Stimulated activated CD4-positive, alpha-beta T cell treated with anti-CD3 and anti-CD28 coated beads, Interleukin-4, amount 100 ng/mL, for 4 hours (primary cell): ENCODE measurements at places on chromosomes 1 and 21.

- no peak for DNase-seq
These were observed 14.9 kb downstream of the SH2D1B start for GRCh38 chr1:162397039-162397448.

DNA sequence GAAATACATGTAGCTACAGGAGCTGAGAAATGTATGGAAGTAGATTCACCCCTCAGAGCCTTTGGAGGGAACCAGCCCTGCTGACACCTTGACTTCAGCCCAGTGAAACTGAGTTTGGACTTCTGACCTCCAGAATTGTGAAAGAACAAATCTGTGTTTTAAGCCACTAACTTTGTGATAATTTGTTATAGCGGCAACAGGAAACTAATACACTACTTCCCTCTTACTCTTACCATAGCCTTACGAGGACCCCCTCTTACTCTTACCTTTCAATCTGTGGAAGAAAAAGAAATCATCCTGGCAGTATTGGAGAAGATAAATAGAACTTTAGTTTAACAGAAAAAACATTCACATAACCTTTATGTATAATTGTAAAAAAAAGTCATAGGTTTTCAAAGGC, 353.6 kb upstream of the USP24 start:
- no peak for DNase-seq

DNA sequence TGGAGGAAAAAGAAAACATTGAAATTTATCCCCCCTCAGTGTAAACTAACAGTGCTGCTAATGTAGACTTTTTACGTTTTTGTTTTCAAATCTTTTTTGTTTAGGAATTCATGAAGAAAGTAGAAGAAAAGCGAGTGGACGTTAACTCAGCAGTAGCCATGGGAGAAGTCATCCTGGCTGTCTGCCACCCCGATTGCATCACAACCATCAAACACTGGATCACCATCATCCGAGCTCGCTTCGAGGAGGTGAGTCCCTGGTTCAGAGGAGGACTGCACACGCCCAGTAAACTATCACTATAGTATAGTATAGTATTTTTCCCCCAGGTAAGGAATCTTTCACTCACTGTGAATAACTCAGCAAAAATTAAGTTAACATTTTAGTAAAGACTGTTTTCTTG, 37.8 kb upstream of the BMP8A start:
- DNase-seq: no peak

- DNase-seq: no peak
These were observed 329.2 kb downstream of the TGFB2 start for GRCh38 chr1:218674280-218674773.

- DNase-seq: no peak
These were observed 20.6 kb downstream of the ETNK2 start for GRCh38 chr1:204130981-204131892.

GRCh38 chr1:240508201-240508600, 103.8 kb downstream of the GREM2 start:
- no peak for DNase-seq

- DNase-seq: peak; percentile 70
These were observed 8.0 kb upstream of the CAMK2N1 start for GRCh38 chr1:20493839-20494608.

- DNase-seq: no peak
These were observed 3.4 kb downstream of the LELP1 start for GRCh38 chr1:153206631-153207030.

DNA sequence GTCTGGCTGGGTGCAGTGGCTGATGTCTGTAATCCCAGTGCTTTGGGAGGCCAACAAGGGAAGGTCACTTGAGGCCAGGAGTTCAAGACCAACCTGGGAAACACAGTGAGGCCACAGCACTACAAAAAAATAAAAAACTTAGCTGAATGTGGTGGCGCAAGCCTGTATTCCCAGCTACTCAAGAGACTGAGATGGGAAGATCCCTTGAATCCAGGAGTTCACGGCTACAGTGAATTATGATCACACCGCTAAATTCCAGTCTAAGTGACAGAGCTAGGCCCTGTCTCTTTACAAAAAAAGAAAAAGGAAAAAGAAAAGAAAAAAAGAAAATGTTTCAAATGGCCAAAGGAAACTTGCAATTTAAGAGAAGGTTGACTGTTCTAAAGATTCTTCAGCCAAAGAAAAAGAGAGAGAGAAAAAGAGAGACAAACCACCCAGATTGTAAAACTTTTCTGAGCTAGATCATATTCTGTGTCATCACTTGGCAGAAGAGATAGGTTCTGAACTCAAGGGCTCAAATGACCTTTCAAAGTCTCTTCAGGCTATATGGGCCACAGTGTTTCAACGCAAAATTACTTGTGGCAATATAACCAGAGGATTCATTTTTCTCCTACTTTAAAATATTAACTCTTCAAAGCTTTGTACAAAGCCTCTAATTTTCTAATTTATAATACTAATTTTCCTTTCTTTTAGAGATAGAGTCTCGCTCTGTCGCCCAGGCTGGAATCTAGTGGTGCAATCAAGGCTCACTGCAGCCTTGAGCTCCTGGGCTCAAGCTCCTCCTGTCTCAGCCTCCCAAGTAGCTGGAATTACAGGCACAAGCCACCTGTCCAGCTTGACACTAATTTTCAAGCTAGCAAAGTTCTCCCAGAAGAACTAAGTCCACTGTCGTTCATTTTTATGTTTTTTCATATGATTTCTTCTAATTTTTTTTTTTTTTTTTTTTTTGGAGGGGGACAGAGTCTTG, 20.5 kb downstream of the ARID4B start:
- DNase-seq: no peak

- DNase-seq: no peak
These were observed 68.4 kb downstream of the DNM3 start for GRCh38 chr1:171909711-171910110.

- no peak for DNase-seq
These were observed 64.6 kb downstream of the TOR3A start for GRCh38 chr1:179146476-179146875.

DNA sequence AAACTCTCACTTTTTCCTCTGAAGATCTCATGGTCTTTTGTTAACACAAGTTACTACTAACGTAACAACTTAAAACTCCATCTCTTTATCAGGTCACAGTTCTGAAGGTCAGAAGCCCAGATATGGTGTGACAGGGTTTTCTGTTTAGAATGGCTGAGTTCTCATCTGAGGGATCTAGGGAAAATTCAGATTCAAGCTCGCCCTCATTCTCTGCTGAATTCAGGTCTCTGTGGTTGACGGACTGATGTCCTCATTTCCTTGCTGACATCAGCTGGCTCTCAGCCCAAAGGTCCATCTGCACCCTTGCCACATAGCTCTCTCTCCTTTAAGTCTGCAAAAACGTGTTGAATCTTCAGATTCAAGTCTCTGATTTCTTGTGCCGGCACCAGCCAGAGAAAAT, 6.1 kb upstream of the NTPCR start:
- no peak for DNase-seq

GRCh38 chr21:26834181-26834905, 10.9 kb downstream of the ADAMTS1 start:
- no peak for DNase-seq

DNA sequence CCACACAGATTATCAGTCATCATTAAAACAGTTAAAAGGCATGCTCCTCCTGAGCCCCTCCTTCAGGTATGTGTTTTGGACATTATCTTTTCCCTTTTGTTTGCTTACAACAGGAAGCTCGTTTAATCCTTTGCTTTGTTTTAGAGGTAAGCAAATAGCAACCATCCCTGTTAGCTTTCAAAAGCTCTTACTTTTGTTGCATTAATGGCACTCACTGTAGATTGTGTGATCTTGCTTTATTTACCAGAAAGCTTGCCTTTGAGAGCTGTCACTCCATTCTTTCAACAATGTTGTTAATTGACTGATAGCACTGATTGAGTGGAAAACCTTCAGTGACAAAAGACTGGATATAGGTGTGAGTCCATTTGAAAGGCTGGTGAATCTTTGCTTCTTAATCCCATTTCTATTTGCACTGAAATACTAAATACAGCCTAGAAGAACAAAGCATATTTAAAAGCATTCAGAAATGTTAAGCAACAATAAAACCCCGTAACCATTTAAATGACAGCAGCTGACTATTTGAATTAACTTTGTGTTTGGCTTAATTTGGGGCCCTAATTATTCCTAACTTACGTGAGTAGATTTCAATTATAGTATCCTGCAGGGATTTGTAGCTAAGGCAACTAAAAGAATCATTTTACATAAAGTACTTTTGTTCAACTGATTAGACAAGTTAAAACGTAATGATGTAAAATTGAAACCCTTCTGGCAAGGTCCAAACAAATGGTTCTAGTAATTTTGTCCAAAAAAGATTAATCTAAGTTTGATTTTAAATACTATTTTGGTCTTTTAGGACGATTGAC, 48.3 kb downstream of the ADGRL2 start:
- DNase-seq: no peak

GRCh38 chr1:95503278-95504030, 269.4 kb downstream of the RWDD3 start:
- no peak for DNase-seq

DNA sequence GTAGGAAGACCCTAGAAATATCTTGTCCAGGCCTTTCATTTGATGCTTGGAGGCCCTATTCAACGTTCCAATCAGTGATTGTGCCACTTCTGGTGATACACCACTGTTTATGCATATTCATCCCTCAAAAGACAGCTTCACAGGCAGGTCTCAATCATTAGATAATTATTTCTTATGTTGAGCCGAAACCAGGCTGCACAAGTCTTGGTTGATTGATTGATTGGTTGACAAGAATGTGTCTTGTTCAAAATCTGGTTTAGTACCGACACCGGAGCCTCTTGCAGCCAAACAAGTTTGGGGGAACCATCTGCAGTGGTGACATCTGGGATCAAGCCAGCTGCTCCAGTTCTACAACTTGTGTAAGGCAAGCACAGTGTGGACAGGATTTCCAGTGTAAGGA, 20.1 kb downstream of the C8A start:
- DNase-seq: no peak

- no peak for DNase-seq
These were observed 38.7 kb downstream of the JUN start for GRCh38 chr1:58745117-58745516.

GRCh38 chr1:84090447-84091245, 53.4 kb upstream of the PRKACB start:
- DNase-seq: no peak

- no peak for DNase-seq
These were observed 105.1 kb downstream of the COLGALT2 start for GRCh38 chr1:183932412-183932811.

DNA sequence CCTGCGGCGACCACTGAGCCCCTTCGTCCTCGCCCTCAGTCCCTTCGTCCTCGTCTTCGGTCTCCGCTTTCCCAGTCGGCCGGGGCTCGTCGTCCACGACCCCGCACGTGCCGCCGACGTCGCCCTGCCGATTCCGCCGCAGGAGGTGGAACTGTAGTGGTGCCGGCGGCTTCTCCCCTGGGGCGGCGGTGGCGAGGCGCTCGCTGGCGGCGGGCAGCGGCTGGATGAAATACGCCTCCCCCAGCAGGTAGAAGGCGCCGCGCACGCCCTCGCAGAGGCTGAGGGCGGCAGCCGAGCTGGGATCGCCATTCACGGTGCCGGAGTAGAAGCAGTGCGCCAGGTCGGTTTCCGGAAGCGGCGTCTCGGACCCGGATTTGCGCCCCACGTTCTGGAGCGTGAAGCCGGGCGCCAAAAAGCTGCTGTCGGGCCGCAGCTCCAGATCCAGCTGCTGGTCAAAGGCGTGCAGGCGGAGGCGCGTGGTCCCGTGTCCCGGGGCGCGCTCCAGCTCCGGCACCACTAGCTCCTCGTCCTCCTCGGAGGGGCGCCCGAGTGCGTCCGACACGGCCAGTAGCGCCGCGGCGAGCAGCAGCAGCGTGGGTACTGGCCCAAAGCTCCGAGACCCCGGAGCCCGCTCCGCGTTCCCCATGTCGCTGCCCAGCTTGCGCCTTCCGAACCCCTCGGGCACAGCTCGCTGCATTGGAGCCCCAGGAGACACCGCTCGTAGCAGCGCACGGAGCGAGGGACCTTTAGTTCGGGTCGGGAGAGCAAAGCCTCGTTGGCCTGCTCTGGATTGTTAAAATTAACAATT, 747 bp downstream of the ADAMTS1 start:
- DNase-seq: no peak

DNA sequence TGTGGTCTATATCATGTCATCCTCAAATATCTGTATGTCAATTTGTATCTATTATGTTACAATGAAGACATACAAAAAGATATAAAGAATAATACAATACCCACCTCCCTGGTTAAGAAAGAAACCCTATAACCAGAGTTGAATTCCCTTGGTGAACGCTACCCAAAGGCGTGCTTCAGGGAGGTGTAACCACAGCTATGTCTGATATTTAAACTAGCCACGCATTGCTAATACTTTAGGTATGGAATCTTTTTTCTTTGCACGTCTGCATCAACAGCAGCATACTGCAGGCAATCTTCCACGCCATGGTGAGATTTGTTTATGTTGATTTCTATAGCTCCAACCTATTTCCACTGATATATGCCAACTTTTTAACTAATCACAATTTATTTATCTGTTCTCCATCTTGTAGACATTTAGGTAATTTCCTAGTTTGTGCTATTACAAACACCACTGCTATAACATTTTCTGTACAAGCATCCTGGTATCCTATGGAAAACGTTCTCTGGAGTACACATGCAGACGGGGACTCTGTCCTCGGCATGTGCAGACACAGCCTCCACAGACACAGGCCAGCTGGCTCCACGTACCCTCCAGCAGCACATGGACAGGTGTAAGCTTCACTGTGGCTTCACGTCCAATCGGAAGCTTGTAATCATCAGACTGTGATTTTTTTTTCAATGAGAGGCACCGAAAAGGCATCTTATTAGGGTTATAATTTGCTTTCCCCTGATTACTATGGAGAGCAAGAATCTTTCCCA, 58.5 kb downstream of the HSF2BP start:
- no peak for DNase-seq
